ENCODE measurements at places on chromosomes 7 and 10.

GRCh38 chr10:127587668-127588365 lies 38.7 kb downstream of the NPS start:
- no peak for DNase-seq

GRCh38 chr7:1692515-1693418 lies 22.7 kb downstream of the ELFN1 start:
- DNase-seq, result no peak

GRCh38 chr7:20424500-20424899 lies 93.8 kb downstream of the ITGB8 start:
- DNase-seq, result no peak

GRCh38 chr7:106593028-106593417 lies 67.9 kb downstream of the CCDC71L start:
- no peak for DNase-seq

- DNase-seq, result no peak
Measured at GRCh38 chr7:23615331-23615730, 18.1 kb downstream of the CCDC126 start.

DNA sequence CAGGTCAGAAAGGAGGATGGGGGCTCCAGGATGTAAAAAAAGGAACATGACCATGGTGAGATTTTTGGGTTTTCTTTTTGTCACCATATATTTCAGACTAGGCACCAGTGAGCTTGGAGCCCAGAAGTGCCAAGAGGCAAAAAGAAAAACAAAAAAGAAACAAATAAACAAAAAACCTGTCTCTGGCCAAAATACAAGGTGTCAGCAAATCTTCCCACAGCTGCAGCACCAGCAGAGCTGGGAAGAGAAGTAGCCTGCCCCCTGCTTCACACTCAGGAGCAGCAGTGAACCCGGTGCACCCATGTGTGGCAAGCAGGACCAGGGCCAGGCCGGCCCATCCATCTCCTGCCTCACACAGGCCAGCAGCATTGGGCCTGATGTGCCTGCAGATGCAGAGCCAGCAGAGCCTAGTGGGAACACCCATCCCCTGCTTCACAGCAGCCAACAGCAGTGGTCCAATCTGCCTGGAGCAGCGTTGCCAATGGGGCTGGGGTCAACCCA lies 34.7 kb upstream of the C10orf71 start:
- DNase-seq, result no peak

Measured in stimulated activated CD4-positive, alpha-beta T cell treated with anti-CD3 and anti-CD28 coated beads, Interleukin-4, amount 100 ng/mL, for 1 hour (primary cell).